SHP77 (cell line): ENCODE measurements at places on chromosomes 4 and X.
A peak's percentile ranks its signal among the peaks of the same experiment; 100 is the strongest.

DNA sequence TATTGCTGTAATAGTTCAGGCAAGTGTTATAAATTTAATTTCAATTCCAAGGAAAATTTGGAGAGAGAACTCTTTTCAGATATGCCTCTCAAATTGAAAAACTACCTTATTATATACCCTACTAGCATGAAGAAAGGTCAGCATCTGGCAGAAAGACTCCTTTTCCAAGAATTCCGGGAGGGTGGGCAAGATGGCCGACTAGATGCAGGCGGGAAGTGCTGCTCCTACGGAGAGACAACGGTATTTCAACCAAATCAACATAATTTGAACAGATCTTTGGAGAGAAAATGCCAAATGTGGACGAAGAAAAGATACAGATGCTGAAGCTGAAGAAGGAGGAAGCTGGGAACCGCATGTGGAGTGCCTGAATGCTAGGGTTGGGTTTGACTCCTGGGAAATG is 53.8 kb upstream of the INTU start:
- DNase-seq, result no peak

DNA sequence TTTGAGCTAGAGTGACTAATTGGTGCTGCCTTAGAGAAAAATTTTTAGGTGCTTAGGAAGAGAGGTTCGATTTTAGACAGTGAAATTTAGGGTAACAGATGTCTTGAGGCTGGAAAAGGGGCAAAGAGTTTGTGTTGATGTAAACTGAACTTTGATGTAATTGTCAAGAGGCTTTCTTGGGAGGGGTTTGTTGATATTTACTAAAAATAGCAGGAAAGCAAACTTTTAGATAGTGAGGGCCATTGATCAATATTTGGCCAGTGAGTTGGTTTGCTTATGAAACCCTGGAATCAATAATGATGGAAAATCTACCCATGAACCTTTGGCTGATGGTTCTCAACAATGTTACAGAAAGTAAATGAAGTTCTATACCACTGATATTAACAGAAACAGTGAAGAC is 537.5 kb downstream of the KCNIP4 start:
- DNase-seq, result no peak

DNA sequence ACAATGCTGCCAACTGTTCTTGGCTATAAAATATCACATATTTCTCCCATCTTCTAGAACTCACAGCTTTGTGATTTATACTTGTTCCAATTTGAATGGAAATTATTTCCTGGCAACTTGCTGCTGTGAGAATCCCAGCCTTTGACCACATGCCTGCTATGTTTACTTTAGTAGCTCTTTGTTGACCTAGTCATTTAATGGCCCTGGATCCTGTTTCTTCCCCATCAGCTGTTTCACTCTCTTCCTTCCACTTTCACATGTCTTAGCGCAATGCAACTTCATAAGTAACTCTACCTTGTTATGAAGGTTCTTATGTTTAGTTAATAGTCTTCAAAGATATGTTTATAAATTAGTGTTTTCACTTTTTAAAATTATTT is 1973.6 kb upstream of the AGA start:
- peak; percentile 78 for DNase-seq

- DNase-seq, result no peak
Observed at GRCh38 chr4:117783716-117784115, 250.6 kb upstream of the NDST3 start.

DNA sequence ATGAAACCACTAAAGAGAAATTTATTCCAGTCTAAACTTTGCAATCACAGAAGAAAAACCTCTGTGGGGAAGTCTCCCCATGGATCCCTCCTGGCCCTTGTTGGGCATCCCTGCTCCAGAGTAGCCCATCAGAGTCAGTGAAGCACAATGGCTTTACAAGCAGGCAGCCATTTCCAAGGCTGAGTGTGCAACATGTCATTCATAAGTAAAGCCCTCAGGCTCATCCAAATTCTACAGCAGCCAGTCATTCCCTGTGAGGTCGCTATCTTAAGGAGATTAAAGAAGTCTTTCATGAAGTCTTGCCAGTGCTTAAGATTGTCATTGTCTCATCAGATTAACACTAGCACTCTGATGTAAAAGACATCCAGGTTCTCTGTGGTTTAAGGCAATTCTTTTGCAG is 17.0 kb upstream of the MAPK10 start:
- DNase-seq, result no peak

DNA sequence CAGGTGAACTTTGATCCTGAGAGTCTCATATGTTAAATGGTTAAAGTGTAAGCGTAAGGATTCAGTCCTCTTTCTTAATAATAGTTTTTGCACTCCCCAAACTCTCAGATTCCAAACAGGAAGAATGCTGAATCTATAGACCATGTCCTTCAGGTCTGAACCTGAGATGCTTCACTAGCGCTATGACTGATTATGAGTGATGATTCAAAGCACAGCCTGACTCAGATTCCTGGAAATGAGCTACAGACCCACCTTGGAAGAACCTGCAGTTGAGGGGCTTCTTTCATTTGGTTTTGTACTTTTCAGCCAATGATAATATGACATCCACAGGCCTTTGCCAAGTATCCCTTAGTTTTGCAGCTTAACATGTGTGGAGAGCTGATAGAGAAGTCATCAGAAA is 1.4 kb downstream of the EDNRA start:
- DNase-seq, result no peak

- peak; percentile 15 for DNase-seq
Observed at GRCh38 chrX:15269618-15270521, at the start of gene ASB9. Gene ASB9 (minus strand): TSS chrX:15270083. CDS start chrX:15269874, 209 bp downstream.

- no peak for DNase-seq
Observed at GRCh38 chr4:42497142-42497910, 100.0 kb downstream of the SHISA3 start.

DNA sequence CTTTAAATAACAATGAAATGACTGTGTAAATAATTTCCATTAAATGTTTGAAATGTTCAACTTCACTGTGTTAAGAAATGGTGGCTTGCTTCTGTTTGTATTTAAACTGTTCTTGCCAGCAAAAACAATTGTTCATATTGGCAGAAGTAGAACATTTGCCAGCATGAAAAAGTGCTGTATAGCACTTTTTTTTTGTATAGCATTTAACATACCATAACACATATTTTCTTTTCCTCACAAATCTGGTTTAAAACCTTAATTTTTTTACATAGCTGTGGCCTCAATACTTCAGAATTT is 94.1 kb downstream of the COX18 start:
- no peak for DNase-seq

DNA sequence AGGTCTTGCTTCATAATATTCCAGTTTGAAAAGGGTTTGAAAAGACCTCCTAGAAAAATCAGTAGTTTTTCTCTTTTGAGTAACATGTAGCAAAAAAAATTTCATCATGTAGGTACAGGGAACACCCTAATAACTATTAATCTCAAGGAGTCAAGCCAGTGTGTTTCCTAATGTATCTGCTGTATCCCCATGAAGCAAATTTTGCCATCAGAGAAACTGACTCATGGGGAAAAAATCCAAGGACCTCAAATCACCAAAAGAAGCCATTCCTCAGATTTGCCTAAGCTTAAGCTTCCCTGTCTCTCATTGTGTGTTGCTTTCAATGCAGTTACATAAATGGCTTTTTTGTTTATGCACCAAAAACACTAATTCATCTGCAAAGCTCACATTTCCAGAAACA is 29.7 kb downstream of the F9 start:
- no peak for DNase-seq

DNA sequence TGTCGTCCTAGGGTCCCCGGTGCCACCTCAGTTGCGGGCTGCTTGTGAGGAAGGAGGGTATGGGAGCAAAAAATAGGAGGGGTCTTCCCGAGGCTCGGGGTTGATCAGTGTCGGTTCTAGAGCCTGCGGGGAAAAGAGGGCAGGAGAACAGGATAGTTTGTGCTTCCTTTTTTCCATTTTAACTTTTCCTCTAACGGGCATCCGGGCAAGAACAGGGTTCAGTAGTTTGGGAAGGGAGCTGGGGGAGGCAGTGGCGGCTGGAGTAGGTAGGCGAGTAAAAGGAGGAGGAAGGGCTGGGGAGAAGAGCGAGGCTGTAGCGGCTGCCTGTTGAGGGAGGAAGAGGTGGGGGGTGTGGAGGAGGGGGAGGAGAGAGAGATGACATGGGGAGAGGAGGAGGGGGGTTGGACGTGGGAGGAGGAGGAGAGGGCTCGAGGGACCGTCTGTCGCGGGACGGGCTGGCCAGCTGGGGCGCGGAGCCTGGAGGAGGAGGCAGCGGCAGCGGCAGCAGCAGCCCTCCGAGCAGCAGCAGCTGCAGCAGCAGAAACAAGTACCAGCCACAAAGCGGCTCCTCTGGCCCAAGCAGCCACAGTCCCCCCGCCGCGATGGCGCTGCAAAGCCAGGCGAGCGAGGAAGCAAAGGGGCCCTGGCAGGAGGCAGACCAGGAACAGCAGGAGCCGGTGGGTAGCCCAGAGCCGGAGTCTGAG is at the start of gene SLC16A2:
Gene SLC16A2, plus strand, starts transcription at position 458 of the 704 bp plus-strand sequence. Its CDS starts 145 bp downstream, at position 603.
- DNase-seq, result peak; percentile 33

DNA sequence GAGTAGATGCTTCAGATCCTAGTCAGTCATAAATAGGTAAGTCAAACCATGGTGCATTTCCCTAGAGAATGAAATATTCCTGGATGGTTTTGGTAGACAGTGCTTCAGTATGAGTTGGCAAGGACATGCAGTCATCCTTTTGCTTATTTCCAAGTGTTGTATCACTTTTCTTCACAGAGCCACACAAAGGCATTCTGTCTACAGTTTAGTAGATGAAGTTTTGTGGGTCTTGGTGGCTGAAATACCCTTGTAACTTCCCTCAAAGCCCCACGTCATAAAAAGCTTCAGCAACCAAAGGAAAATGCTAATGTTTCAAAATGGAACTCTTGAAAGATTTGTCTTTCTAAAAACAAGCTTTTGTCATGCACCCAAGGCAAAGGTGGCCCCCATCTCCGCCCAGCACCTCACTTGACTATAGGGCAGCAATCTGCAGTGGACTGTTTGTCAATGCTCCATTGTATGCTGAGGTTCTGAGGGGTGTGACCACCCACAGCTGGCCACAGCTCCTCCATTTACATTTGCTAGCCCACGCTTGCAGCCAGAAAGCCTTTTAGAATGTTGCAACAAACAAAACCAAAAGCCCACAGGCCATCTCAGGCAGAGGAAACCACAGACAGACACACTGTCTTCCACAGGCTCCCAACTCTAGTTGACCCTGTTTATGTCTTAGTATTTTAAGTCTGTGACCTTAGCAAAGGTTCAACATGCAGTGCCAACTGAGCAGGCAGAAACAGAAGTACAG is 87.1 kb upstream of the FAM9C start:
- DNase-seq, result no peak

DNA sequence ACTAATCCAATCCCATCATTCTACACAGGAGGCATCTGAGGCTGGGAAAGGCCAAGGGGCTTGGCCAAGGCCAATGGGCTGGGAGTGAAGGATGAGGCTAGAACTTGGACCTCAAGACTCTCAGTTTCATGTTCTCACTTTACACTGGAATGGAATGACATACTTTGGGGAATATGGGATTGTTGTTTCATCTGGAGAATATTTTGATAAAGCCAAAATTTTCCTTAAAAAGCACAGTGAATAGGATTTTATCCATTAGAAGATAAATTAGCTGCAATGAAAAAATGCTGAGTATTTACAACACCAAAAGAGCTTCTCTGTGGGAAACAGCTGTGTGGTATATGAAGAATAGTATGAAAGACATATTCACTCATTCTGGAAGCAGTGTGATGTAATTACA is 29.3 kb downstream of the SMIM20 start:
- DNase-seq, result no peak

GRCh38 chr4:173056271-173056670 is 112.3 kb upstream of the GALNT7 start:
- no peak for DNase-seq
